LHCN-M2 (cell line): ENCODE measurements at places on chromosomes 2 and 18.
A peak's percentile ranks its signal among the peaks of the same experiment; 100 is the strongest.

GRCh38 chr2:71894261-71894660 lies 253.4 kb downstream of the CYP26B1 start:
- no peak for DNase-seq

- no peak for DNase-seq
Observed at GRCh38 chr18:34928088-34928753, 113.0 kb upstream of the MAPRE2 start.

- DNase-seq: no peak
Observed at GRCh38 chr2:228901531-228901930, 369.6 kb downstream of the PID1 start.

DNA sequence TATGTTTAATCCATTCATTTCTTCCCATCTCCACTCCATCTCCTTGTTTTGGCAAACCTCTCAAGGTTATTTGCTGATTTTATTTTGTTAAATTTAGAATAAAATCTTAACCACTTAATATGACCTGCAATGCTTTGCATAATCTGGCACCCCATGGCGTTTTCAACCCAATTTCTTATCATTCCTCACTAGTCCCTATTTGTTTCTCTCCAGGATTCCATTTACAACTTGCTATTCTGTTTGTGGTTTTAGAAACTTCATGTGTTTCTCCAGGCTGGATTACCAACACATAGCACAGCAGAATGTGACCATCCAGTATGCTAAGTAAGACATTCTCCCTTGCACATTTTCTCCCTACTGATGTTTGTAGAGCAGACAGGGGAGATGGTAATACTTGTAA lies 749.2 kb upstream of the FSHR start:
- no peak for DNase-seq

- no peak for DNase-seq
Observed at GRCh38 chr2:201769666-201770373, 10.9 kb downstream of the ALS2 start.

DNA sequence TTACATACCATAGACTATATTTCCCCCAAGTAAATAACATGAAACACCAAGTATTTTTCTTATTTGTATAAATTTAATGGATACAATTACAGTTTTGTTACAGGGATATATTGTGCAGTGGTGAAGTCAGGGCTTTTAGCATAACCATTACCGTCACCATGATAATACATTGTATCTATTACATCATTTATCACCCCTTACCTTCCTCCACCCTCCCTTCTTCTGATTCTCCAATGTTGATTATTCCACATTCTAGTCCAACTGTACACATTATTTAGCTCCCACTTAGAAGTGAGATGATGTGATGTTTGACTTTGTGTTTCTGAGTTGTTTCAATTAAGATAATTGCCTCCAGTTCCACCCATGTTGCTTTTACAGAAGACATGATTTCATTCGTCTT lies 35.2 kb upstream of the NETO1 start:
- no peak for DNase-seq

DNA sequence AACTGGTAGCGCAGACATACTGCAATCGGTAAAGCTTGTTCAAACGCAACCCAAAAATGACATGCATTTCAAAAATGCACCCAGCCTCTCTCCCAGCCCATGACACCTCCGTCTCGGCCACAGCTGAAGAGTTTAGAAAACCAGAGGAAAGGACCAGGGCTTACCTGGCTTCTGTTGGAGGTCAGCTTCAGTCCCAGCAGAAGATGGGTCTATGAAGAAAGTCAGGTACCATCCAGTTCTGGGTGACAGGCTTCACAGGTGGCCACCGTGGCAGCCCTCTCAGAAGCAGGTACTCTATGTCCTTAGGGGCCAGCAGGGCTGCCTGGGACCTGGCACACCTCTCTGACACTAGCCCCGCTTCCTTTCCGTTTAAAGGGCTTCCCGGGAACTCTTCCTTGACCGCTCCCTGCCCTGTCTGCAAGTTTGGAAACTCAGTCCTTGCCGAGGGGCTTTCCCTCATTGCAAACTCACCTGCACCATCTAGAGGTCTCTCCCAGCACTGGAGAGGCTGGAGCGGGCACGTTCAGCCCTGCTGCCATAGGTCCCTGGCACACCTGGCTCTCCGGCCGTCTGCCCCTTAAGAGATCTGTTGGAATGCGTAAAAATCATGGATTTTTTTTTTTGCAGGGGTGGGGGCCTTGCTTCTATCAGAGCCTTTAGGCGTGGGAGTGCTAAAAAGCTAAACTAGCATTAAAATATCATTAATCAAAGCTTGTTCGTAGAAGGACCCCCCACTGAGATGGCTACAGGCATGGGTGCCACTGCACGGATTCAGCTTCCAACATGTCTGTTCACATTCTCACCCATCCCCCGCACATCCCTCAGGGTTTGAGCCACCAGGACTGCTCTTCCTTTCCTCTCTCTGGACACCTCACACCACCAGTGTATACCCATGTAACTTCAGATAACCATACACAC lies at the start of gene EDAR:
TSS of gene EDAR (minus strand) at position 425 of the 918 bp plus-strand sequence. CDS start 58,206 bp downstream, outside the sequence.
- DNase-seq: no peak

GRCh38 chr18:49100226-49100968 lies 149.6 kb upstream of the SMAD7 start:
- DNase-seq: peak; percentile 90

- DNase-seq: peak; percentile 71
Observed at GRCh38 chr2:40554665-40555294, 102.9 kb upstream of the SLC8A1 start.
